ENCODE measurements at places on chromosomes 11 and 22. TPM values are rescaled to one million over a fixed set of nuclear protein-coding genes. Genes with fewer than 3 reads are reported as not detected.

ZNRD2 gene
- 93.6 TPM for total RNA-seq

CTSW gene
- total RNA-seq: 0.41 TPM

C22orf31 gene
- total RNA-seq: not detected

WDR74 gene
- total RNA-seq: 215 TPM

ADAMTS8 gene
- 0.04 TPM for total RNA-seq

Measured in A375 (cell line).